ENCODE measurements at places on chromosomes 4 and X.

GRCh38 chrX:2846992-2847391, 18.3 kb downstream of the GYG2 start:
- DNase-seq, result no peak
- no peaks in the 10 kb centered on the region for H3K4me1 ChIP-seq
- H3K4me3 ChIP-seq, result no peak overlapping the region
- no peaks in the 10 kb centered on the region for H3K27me3 ChIP-seq

DNA sequence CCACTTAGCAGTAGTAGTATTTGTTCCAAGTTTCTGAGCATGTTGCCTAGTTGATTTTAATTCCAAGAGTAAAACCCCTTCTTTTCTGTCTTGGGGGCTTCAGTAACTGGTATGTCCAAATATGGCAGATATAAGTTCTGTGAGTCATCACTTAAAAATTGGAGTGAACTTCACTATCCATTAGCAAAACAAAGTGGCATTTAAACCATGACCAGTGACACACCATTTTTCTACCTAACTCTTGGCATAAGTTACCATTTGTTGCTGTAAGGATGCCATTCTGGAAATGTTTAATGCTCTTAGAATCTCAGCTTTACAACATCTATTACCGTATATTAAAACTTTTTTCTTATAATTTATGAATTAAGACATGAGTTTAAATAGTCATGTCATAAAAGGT, 102.0 kb downstream of the CBR4 start:
- no peaks in the 10 kb centered on the region for H3K4me1 ChIP-seq
- peaks cover 8% of the 10 kb centered on the region for H3K36me3 ChIP-seq
- H3K27me3 ChIP-seq, result no peaks in the 10 kb centered on the region
- H3K27ac ChIP-seq, result no peak overlapping the region

GRCh38 chr4:33485111-33485510, 2759.2 kb downstream of the ARAP2 start:
- no peaks in the 10 kb centered on the region for H3K36me3 ChIP-seq
- H3K4me3 ChIP-seq, result no peak overlapping the region
- H3K4me1 ChIP-seq, result no peaks in the 10 kb centered on the region
- H3K27ac ChIP-seq, result no peak overlapping the region
- no peak for DNase-seq
- no peaks in the 10 kb centered on the region for H3K27me3 ChIP-seq

DNA sequence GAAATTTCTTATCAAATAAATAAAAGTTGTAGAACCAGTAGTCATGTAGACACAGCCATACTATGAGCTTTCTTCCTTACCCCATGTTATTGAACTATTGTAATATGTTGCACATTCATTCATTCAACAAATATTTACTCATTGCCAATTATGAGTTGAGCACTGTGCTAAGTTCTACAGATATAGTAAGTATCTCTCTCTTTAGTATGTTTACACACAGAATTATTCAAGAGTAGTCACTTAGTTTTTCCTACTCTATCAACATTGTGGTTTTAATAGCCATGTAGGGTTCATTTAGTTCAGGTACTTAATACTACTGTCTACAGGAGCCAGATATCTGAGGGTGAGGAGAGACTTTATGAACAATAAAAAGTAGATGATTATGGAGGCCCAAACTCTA, 86.2 kb downstream of the TEX13A start:
- H3K4me3 ChIP-seq, result no peak overlapping the region
- no peak overlapping the region for H3K27ac ChIP-seq
- no peaks in the 10 kb centered on the region for H3K36me3 ChIP-seq
- no peaks in the 10 kb centered on the region for H3K4me1 ChIP-seq
- no peaks in the 10 kb centered on the region for H3K27me3 ChIP-seq

DNA sequence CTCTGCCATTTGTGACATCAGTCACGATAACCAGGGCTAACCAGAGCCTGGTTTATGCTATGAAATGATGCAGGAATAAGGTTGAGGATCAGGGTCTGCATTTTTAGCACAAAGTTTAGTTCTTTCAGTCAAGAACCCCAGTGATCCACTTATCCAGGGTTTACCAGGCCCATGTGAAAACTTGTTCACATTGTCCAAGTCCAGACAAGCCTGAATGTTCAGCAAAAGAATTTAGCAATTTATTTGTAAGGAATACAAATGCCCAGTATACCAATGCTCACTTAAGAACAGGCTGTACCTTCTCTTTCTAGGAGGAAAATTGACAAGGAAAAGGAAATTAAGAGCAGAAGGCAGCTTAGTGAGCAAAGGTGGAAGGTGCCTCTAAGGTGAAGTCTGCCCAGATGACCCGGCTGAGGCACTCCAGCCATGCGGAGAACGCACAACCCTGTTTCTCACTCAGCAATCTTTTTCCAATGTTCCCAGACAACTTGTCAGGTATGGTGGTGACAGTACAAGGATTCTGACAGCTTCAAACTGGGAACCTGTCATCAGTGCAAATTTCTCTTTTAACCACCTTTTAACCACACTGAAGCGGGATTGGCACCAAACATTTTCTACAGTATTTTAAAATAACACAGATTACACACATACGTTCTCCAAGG, 54.0 kb downstream of the TBC1D9 start:
- H3K27ac ChIP-seq, result no peak overlapping the region
- H3K4me1 ChIP-seq, result peaks cover 26% of the 10 kb centered on the region
- H3K36me3 ChIP-seq, result peaks cover 3% of the 10 kb centered on the region
- no peak for DNase-seq
- no peak overlapping the region for H3K4me3 ChIP-seq
- H3K27me3 ChIP-seq, result no peaks in the 10 kb centered on the region

DNA sequence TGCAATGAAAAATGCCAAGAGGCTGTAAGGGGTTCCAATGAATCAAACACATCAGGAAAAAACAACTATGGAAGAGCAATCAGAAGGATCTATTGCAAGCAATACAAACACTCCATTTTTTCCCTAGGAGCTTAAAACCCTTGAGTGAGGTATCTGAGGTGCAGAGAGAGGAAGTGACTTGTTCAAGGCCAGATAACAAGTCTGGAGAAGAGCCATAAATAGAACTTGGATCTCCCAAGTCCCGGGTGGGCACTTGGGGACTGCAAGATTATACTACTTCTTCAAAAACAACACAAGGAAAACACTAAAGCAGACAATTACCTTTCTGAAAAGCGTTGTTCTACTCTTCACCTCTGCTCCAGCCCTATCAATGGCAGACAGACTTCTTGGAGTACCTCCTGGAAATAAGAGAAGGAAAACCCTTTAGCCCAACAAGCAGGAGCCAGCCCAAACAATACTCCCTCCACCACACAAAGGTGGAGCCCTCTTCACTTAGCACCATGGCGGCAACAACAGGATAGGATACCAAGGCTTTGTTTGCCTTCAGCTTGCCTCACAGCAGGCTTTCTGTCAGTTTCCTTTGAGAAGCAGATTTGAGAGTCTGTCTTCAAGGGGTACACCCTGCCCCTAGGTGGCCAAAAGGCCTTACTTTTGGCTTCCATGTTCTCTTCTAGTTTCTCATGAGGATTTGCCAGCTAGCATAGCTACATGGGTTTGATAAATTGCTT, 26.0 kb downstream of the AIFM1 start:
- H3K36me3 ChIP-seq, result peaks cover 6% of the 10 kb centered on the region
- no peaks in the 10 kb centered on the region for H3K27me3 ChIP-seq
- H3K4me3 ChIP-seq, result no peak overlapping the region
- H3K27ac ChIP-seq, result no peak overlapping the region
- H3K4me1 ChIP-seq, result peaks cover 4% of the 10 kb centered on the region

DNA sequence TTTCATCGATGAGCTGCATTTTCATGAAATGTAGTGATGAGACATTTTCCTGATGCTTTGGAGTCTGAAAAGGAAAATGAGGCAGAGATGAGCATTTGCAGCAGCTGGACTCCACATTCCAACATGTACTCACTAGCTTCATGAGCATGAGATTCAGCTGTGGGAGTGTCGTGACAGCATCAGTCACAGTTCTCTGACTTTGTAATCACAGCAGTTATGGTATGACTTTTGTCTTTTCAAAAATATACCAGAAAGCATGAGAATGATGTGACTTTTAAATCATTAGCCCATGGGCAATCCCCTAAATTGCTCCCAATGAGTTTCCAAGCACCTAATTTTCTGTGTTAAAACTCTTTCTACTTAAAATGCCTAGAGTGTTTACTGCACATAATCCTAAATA, 18.3 kb upstream of the MSL3 start:
- H3K4me1 ChIP-seq, result no peaks in the 10 kb centered on the region
- no peaks in the 10 kb centered on the region for H3K27me3 ChIP-seq
- no peak for DNase-seq

GRCh38 chrX:13716455-13716854, 18.0 kb downstream of the TRAPPC2 start:
- peaks cover 4% of the 10 kb centered on the region for H3K36me3 ChIP-seq
- H3K27ac ChIP-seq, result no peak overlapping the region
- H3K27me3 ChIP-seq, result no peaks in the 10 kb centered on the region
- no peak for DNase-seq
- no peaks in the 10 kb centered on the region for H3K4me1 ChIP-seq
- no peak overlapping the region for H3K4me3 ChIP-seq

- no peak overlapping the region for H3K27ac ChIP-seq
- no peaks in the 10 kb centered on the region for H3K27me3 ChIP-seq
- no peak overlapping the region for H3K4me3 ChIP-seq
- no peak for DNase-seq
Measured at GRCh38 chr4:94504545-94504944, 52.8 kb downstream of the PDLIM5 start.

- no peaks in the 10 kb centered on the region for H3K27me3 ChIP-seq
- no peaks in the 10 kb centered on the region for H3K36me3 ChIP-seq
- H3K4me1 ChIP-seq, result peaks cover 5% of the 10 kb centered on the region
- no peak overlapping the region for H3K4me3 ChIP-seq
- DNase-seq, result no peak
Measured at GRCh38 chrX:9151772-9152307, 117.9 kb upstream of the FAM9B start.

DNA sequence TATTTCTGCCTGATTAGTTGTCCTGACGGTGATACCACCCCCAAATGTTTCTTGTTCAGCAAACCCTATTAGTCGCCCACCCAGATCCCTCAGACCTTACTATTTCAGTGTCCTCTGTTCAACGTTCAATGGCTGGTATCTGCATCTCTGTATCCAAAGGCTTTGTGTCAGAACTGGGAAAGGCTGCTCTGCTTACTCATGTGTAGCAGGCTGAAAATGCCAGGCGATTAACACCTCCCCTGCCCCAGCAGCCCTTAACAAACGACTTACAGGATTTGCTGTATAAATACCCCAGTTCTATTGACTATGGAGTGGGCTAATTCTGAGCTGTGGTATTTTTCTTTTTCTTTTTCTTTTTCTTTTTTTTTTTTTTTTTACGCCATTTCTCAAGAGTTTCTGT, 415.0 kb downstream of the ZNF674 start:
- H3K4me3 ChIP-seq, result no peak overlapping the region
- H3K4me1 ChIP-seq, result no peaks in the 10 kb centered on the region
- no peaks in the 10 kb centered on the region for H3K36me3 ChIP-seq

DNA sequence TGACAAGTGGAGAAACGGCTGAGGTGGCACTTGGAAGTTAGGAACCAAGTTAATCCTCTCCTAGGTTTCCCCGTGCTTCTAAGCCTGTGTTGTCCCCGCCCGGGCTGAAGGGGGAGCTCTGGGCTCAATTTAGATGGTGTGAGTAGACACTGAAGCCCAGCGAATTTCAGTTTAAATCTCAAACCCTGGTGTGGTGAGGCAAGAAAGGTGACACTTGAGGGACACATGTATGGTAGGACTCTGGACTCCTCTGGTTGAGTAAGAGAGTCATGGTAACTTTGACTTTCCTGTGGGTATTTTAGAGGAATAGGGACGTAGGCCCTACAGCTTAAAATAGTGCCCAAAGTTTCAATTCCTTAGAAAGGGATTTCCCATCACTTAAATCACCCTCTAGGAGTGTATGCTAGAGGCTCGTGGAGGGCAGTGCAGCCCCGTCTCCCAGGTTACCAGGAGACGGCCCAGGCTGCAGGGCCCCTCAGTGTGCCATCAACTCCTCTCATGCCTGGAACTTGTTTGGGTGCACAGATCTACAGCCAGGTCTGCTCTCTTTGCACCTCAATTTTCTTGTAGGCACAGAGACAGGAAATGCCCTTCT, 24.0 kb downstream of the HAND2 start:
- peaks cover 17% of the 10 kb centered on the region for H3K4me1 ChIP-seq
- H3K27me3 ChIP-seq, result peaks cover 96% of the 10 kb centered on the region
- no peak overlapping the region for H3K27ac ChIP-seq

DNA sequence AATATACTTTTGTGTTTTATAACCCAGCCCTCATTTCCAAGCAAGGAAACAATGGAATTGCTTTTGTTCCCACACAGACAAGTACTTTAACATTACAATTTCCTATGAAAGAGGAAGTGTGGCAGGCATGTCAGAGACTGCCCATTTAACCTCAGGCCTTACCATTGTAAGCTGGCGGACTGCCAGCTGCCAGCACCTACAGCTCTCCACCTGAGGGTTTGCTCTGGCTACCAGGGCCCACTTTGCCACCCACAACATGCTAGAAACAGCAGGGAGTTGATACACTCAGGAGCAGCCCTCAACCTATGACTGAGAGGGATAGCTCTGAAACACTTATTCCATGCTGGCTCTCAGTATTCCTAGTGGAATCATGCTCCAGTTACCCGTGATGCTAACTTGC, 152.3 kb upstream of the PRDX4 start:
- H3K4me3 ChIP-seq, result no peak overlapping the region
- H3K36me3 ChIP-seq, result no peaks in the 10 kb centered on the region
- H3K27me3 ChIP-seq, result no peaks in the 10 kb centered on the region
- no peaks in the 10 kb centered on the region for H3K4me1 ChIP-seq

All from endothelial cell of umbilical vein (primary cell).